ENCODE measurements at places on chromosomes 12 and 14.

DNA sequence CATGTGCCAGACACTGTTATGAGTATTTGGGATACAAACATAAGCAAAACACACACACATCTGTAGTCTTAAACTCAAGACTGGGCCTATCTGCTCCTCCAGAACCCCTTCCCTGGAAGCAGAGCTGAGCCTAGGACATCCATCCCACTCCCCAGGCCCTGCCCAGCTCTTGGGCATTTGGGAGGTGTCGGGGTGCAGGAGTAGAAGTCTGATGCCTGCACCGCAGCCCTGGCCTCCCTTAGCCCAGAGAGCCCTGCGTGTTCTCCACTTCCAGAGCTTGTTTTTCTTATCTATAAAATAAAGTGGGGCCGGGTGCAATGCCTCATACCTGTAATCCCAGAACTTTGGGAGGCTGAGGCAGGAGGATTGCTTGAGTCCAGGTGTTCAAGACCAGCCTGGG lies 11.7 kb downstream of the HSP90AA1 start:
- no peak for DNase-seq

GRCh38 chr14:21525571-21525961 lies 580 bp downstream of the SALL2 start:
- no peak for DNase-seq

GRCh38 chr14:105774001-105774400 lies 247.6 kb downstream of the TMEM121 start:
- DNase-seq, result no peak

GRCh38 chr12:132085291-132085635 lies 58.9 kb downstream of the DDX51 start:
- peak; percentile 84 for DNase-seq

DNA sequence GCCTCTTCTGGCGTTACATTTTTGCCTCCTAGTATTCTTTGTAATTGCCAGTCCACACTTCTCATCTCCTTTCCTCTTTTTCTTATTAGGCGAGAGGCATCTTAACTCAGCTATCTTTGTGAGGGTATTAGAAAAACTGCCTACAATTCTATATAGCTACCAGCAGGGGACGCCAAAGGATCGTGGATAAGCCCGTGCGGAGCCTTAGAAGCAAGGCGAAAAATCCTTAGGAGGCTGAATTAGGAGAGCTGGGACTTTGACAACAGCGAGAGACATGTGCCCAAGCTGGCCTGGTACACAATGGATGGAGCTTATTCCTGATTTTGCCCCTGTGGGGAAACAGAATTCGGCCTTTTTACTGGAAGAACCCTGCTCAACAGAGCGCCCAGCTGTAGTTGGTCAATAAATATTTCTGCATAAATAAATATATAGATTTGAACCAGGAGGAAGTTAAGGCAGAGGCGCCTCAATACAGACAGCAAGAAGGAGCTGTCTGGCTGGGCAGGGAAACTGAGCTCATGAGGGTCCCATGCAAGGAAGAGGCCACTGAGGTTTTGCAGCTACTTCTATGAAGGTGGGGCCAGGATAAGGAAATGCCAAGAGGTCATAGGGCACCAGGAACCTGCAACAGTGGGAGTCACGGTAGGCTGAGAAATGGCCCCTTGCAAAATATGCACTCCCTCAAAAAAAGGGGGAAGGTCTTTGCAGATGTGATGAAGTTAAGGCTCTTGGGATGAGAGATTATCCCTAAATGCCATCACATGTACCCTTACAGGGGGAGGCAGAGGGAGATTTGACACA lies 14.6 kb upstream of the RBM19 start:
- DNase-seq, result peak; percentile 83

GRCh38 chr14:51242545-51243490 lies 2.8 kb downstream of the TMX1 start:
- DNase-seq, result peak; percentile 37
